ENCODE measurements at places on chromosomes 13 and 19.

- no peak for DNase-seq
Measured at GRCh38 chr13:74325106-74325505, 190.9 kb upstream of the KLF12 start.

DNA sequence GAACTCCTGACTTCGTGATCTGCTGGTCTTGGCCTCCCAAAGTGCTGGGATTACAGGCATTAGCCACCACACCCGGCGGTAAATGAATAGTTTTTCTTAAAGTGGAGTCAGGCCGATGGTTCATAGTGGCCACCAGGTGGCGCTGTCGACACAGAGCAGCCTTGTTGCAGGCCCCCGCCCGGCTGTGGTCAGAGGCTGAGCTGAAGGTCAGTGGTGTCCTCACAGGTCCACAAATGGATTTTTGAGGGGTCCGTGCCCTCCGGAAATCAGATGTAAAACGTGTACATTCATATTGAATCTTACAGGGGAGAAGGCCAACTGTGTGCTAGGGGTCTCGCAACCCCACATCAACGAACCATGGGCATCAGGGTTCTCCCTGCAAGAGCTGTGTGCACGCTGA, 13.4 kb upstream of the WDR18 start:
- DNase-seq, result no peak

DNA sequence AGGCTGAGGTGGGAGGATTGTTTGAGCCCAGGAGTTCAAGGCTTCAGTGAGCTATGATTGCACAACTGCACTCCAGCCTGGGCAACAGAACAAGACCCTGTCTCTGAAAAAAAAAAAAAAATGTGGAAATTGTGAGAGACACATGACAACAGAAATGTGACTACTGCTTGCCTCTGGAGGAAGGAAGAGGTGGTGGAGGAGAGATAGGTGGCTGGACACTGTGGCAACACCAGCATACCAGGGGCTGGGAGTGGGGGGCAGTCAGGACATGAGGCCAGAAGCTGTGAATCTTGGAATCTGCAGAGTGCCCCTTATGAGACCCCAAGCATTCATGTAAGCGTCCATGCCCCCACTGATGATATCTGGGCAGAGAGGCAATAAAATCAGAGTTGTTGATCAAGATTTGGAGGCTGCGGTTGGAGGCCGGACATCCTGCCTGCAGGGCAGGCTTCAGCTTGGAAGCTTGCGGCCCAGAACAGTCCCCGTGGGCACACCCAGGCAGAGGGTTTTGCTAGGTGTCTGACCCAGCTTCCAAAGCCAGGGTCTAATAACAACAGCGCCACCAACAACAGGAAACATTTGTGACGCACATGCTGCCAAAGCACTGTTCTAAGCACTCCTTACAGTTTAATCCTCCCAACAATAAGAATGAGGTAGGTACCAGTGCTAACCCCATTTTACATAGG, 16.9 kb downstream of the FAM187B start:
- DNase-seq, result peak; percentile 69

DNA sequence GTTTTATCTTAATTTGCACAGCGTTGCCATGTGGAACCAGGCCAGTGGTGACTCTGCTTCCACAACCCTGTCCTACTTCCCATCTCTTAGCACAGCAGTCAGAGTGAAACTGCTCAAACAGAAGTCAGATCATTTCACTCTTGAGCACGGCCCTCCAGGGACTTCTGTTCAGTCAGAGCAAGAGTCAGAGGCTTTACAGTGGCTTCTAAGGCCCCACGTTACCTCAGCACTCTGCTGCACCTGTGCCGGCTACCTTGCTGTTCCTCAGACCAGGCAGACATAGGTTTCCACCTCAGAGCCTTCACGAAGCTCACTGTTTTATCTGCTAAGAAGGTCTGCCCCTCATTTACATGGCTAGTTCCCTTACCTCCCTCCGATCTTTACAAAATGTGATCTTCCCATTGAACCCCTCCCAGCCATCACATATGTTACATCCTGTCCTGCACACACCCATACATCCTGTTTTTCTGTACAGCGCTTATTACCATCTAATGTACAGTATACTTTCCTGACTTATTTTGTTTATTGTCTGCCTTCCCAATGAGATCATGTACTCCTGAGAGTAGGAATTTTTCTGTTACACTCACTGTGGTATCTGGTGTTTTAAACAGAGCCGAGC, 41.6 kb downstream of the TM9SF2 start:
- DNase-seq, result no peak

DNA sequence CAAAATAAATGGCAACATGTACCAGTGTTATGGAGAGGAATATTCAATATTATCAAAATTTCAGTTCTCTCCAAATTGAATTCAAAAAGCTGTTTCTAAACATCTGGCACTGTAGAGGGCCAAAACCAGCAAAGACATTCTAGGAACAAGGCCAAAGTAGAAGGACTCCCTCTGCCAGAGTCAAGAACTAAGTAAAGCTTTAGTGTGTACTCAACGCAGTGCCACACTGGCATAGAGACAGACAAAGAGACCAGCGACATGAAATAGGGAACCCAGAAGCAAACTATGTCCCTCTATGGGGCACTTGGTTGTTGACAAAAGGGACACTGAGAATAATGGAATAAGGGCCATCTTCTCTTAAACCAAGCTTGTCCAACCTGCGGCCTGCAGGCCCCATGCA, 15.6 kb downstream of the SCGB2B2 start:
- no peak for DNase-seq

DNA sequence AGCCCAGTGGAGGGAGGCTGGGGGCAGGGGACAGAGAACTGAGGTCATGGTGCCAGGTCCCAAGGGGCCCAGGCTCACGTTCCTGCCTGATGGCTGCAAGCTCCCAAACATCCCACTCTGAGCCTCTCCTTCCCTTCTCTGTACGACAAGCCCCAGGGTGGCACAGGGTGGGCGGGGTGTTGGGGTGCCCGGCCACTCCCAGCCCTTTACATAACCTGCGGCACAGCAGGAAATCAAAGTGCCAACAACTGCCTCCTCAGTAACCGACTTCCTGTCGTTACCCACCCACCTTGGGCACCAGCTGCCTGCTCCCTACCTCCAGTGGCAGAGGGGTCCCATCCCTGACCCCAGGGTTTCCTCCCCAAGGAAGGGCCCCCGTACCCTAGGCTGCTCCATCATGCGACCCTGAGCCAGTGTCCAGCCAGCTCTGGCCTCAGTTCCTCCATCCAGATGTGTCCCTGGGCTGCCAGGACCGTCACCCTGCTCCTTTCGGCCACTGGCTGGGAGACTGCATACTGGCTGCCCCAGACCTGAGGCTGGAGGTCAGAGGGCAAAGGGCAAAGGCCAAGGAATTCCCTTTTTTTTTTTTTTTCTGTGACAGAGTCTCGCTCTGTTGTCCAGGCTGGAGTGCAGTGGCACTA, 27.7 kb upstream of the NFIC start:
- DNase-seq, result no peak

GRCh38 chr19:4586691-4587090, 27.2 kb upstream of the SEMA6B start:
- DNase-seq, result no peak

GRCh38 chr13:43356567-43356966, 333.2 kb downstream of the DNAJC15 start:
- no peak for DNase-seq

DNA sequence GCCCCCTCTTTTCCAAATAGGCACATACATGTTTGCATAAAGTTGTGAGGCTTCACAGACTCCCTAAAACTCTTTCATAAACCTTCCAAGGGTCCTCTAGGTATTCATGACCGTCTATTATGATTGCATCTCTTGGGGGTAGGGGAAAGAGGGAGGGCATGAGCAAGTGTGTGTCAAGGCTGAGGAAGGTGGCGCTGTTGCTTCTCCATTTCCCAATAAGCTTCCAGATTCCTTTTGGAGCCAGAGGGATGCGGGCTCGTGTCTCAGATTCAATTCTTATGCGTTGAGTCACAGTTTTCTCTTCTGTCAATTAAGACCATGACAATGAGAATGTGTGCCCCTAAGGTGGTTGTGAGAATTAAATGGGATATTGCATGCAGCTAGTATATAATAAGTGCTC, 51.0 kb upstream of the CYP2A7 start:
- DNase-seq, result no peak

DNA sequence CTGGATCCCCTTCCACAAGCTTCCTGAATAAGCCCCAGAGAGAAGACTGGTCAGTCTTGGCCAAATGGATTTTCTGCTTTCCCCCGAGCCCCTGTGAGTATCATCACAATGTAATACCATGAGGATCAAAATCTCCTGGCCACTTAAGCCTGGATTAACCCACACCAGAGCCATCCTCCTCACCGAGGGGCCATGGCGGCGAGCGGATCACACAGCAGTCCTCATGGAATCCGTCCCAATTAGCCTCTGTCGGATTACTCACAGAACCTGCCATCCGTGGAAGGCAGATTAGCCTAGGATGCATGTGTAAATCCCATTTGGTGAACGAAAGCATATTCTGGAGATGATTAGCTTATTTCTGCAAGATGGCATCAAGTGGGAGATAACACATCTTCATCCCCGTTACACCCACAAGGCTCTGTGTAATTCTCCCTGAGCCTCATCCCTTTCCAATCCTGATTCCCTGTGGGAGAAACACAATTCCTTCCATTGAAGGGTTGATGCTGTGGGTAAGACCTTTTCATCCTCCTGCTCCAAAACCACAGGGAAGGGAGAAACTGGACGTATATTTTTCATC, 42.5 kb downstream of the GNG7 start:
- DNase-seq, result no peak
